IMR-90 (cell line): ENCODE measurements at places on chromosomes 2 and 18. TPM values are rescaled to one million over a fixed set of nuclear protein-coding genes. Genes with fewer than 3 reads are reported as not detected.

GRCh38 chr2:219433666-219434467 lies 776 bp upstream of the SPEG start:
- DNase-seq = peak; percentile 71

Gene PTPN2
- total RNA-seq = 30.6 and 36.9 TPM in 2 replicates

DNA sequence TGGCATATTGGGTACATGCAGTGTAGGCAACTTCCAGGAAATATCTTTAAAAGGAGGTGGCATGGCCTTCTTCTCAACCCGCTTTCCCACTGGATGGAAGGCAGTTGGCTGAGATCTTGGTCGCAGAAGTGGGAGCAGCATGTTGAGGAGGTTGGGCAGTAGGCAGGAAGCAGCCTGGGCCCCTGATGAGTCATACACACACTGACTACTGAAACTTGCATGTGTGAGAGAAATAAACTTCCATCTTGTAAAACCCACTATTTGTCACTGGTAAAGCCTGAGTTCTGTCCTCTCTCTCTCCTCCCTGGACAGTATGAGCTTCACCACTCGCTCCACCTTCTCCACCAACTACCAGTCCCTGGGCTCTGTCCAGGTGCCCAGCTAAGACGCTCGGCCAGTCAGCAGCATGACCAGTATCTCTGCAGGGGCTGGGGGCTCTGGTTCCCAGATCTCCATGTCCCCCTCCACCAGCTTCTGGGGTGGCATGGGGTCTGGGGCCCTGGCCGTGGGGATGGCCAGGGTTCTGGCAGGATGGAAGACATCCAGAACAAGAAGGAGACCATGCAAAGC lies 233.8 kb upstream of the SPRED2 start:
- peak; percentile 78 for DNase-seq

Gene GLI2
- 3.8 and 4.7 TPM in 2 replicates for total RNA-seq

- DNase-seq = no peak
Measured at GRCh38 chr2:205139822-205140463, 542.4 kb upstream of the NRP2 start.

DNA sequence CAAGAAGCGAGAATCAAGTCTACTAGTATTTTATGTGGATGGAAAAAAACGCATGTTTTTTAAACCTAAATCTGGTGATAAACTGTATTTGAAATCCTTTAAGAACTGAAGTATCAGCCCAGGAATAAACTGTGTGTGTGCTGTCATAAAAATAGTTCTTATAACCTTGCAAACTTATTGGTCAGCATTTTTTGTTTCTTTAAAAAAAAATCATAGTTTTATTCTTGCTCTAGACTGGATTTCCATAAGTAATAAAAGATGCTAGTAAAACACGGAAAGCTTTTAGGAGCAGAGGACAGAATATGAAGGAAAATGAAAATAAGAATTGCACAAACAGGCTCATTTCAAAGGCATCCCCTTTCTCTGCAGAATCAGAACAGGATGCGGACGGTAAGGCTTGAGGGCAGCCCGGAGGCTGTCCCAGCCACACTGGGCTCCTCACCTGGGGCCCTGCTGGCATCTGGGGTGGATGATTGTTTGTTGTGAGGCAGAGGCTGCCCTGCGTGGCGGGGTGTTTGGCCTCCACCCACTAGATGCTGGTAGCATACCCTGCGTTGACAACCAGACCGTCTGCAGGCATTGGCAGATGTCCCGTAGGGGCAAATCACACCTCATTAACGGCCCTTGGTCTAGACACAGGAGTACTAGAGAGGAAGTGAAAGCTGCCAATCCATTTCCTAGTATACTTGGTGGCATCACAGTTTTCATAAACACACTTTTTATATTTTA lies 52.5 kb downstream of the MBP start:
- no peak for DNase-seq

GRCh38 chr18:79458131-79458838 lies 62.6 kb downstream of the NFATC1 start:
- peak; percentile 84 for DNase-seq

Gene GAREM2
- total RNA-seq = 0.28 and 0.36 TPM in 2 replicates

Gene SMAD7
- total RNA-seq = 13.3 and 15.8 TPM in 2 replicates

- no peak for DNase-seq
Measured at GRCh38 chr2:47043891-47044239, 111.2 kb downstream of the STPG4 start.

GRCh38 chr18:48676756-48677368 lies 138.0 kb downstream of the CTIF start:
- DNase-seq = peak; percentile 38

DNA sequence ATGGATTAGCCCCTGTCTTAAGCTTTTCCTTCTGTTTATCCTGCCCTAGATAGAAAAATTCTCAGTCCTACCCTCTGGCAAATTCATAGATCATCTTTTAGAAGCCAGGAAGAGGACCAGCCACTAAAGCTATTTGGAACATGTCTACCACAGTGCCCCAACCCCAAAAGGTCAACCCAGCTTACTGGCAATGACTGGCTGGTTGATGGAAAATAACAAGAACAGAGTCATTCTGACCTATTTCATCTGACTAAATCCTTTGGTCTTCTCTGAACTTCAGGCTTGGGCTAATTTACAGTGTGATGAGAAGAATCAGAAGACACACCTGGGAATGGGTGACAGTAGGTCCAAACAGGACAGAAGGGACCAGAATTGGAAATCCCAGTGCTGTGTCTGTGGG lies 227.3 kb upstream of the CCDC68 start:
- DNase-seq = no peak

Gene FZD7
- 62.4 and 81.1 TPM in 2 replicates for total RNA-seq

GRCh38 chr2:38533757-38534545 lies 68.8 kb downstream of the HNRNPLL start:
- peak; percentile 16 for DNase-seq

GRCh38 chr2:240620859-240621258 lies 4.4 kb upstream of the GPR35 start:
- no peak for DNase-seq

GRCh38 chr2:142878031-142878678 lies 691 bp downstream of the KYNU start:
- DNase-seq = no peak

GRCh38 chr2:219492575-219492974 lies 6.1 kb upstream of the GMPPA start:
- no peak for DNase-seq

Gene LYPD6
- total RNA-seq = 0.90 and 1.4 TPM in 2 replicates

DNA sequence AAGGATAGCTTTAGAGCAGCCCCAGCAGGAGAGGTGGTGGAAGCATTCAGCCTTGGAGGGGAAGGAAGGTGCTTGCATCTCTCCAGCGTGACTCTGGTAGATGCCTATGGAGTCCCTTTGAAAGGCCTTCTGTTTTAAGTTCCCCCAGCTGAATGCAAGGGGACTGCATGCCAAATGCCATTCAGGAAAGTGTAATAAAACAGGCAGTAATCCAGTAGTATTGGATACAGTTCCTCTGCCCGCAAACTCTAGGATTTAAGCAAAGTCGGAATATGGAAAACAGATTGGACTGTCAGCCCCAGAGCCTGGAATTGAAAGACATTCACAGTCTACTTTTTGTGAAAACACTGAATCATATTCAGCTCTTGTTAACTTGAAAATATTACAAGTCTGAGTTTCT lies 125.2 kb upstream of the GAREM1 start:
- no peak for DNase-seq

Gene MAP4K3
- total RNA-seq = 32.6 and 48.3 TPM in 2 replicates
